ENCODE measurements at places on chromosomes 16 and 17. TPM values are rescaled to one million over a fixed set of nuclear protein-coding genes. Genes with fewer than 3 reads are reported as not detected.

Gene LASP1
- 92.4 TPM for polyA plus RNA-seq

Gene ARMC5
- polyA plus RNA-seq: 8.9 TPM

Gene PPY
- 0.50 TPM for polyA plus RNA-seq

Gene KRT40
- polyA plus RNA-seq: 9.3 TPM

GRCh38 chr17:82435601-82436583 lies 14.7 kb downstream of the CYBC1 start:
- DNase-seq: no peak

DNA sequence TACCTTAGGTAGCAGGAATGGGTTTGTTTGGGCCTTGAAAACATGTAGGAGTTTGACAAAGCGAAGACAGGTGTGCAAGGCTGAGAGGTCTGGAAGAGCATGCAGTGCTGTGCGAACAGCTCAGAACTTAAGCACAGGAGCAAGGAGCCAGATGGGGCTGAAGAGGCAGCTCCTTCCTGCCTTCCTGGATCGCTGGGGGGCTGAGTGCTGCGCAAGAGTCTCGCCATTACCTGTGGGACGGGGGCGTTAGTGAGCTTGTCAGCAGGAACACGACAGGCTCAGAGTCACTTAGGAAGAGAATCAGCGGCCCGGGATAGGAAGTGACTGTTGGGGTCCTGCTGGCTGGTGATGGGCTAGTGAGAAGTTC lies 464 bp upstream of the MRM1 start:
- DNase-seq: no peak

DNA sequence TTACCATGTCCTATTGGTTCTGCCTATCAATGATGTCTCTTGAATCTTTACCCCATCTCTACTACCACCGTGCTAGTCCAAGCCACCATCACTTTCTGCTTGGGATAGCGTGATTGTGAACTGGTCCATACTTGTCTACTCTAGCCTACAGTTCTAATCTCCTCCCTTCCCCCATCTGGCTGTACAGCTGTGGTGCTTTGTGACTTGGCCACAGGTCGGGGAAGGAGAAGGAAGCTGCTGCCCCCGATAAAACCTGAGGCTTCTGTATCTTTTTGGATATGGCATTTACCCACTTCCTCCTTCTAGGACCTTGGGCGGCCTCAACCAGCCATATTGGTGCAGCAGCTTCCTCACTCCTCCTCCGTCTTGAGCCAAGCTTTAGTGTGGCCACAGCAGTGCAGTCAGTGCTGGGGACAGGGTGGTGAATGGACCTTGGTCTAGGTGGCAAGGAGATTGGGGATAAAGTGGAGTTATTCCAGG lies 314 bp upstream of the ITGA2B start:
- DNase-seq: no peak

- DNase-seq: no peak
Observed at GRCh38 chr17:61150686-61151299, 248.8 kb upstream of the TBX2 start.

DNA sequence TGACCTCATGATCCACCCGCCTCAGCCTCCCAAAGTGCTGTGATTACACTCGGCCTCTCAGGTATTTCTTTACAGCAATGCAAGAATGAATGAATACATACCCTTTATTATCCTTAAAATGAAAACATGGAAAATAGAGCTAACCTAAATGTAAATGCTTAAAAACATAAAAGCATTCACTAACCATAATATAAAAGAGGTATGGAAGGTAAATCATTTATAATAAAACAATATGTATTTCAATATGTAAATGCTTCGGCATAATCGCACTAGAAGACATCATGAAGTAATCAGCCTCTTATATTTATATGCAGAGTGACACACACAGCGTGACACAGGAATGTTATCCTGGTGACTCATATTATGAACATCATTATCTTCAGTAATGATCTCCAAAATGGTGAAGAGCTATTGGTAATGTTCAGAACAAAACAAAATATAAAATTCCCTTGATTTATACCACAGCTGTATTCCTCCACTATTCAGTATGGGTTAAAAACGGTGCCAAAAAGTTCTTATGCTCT lies 53.9 kb downstream of the AIPL1 start:
- DNase-seq: no peak

DNA sequence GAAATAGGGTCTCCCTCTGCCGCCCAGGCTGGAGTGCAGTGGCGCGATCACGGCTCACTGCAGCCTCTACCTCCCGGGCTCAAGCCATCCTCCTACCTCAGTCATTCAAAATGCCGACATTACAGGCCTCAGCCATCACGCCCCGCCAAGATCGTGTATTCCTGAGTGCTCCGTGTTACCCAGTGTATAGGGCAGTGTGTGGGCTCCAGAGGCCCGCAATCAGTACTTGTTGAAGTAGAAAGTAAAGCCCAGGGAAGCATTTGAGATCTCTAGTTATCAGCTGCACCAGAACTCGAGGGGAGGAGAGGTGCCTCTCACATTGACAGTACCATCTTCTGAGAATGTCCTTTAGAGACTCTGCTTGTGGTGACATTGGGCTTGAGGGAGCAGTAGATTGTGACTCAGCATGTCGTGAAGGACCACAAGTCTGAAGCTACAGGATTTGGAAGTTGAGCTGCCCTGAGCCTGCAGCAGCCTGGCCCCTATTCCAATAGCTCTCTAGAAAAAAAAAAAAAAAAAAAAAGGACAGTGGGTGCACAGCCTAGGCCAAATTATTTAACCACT lies 1.1 kb upstream of the PRPSAP1 start:
- DNase-seq: no peak

- peak; percentile 85 for DNase-seq
Observed at GRCh38 chr16:84599521-84600202, 18.2 kb downstream of the COTL1 start.

GRCh38 chr17:7882629-7883028 lies 6.0 kb upstream of the CHD3 start:
- DNase-seq: no peak

DNA sequence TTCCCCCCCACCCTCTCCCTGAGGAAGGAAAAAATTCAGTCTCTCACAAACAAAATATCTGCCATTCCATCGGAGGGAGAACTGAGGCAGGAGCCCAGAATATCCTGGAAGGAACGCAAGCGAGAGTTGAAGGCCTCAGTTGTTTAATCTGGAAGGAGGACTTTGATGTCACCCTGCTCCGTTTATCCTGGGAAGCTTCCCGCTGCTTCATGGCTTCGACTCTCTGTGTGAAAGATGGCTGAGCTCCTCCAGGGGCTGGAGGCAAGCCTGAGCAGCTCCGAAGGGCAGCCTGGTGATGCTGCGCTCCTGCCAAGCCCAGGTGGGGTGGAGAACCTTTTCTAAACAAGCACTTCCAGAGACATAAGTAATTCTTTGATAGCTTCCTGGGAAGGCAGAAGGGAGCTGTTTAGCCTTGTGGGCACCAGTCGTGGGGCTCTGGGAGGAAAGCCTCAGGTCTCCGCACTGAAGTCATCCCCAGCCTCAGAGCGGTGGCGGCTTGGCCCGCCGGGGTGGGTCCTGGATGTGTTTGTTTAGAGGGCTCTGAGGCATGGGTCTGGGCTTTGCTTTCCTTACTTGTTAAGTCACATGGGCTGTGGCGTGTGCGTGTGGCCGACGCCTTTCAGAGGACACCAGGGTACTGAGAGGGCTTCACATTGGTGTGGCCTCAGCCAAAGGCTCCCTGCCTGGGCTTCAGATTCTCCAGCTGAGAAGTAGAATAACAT lies 7.9 kb downstream of the NKD1 start:
- DNase-seq: no peak

GRCh38 chr17:31649302-31649701 lies 209.7 kb downstream of the COPRS start:
- DNase-seq: no peak

DNA sequence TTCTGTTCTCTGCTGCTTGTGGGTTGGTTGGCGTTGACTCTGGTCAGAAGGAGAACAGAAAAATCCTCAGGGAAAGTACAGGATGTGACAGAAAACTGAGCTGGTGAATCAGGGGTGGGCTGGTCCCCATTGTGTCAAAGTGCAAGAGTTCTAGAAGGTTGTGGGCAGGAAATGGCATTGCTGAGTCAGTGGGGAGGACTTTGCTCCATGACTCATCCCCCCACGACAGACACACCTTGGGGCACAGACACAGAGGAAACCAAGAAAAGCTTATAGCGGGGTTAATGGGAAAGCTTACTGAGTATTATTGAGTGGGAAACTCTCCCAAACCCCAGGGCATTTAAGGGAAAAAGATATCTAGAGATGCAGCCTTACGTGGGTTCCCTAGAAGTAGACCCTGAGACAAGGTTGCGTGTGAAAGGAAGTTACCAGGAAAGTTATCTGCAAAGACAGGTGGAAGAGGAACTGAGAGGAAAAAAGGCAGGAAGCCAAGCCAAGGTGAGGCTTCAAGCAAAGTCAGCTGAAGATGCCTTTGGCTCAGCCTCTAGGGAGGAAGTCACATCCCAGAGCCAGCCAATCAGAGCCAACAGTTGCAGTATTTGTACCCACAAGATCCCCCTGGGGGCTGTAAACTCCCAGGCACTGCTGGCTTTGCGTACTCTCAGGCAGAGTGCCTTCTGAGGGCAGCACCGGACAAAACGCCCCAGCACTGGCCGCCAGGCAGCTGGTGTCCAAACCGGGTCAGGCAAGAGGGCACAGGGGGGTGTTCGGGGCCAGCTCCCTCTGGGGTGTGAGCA lies 86.4 kb downstream of the FOXL1 start:
- no peak for DNase-seq

DNA sequence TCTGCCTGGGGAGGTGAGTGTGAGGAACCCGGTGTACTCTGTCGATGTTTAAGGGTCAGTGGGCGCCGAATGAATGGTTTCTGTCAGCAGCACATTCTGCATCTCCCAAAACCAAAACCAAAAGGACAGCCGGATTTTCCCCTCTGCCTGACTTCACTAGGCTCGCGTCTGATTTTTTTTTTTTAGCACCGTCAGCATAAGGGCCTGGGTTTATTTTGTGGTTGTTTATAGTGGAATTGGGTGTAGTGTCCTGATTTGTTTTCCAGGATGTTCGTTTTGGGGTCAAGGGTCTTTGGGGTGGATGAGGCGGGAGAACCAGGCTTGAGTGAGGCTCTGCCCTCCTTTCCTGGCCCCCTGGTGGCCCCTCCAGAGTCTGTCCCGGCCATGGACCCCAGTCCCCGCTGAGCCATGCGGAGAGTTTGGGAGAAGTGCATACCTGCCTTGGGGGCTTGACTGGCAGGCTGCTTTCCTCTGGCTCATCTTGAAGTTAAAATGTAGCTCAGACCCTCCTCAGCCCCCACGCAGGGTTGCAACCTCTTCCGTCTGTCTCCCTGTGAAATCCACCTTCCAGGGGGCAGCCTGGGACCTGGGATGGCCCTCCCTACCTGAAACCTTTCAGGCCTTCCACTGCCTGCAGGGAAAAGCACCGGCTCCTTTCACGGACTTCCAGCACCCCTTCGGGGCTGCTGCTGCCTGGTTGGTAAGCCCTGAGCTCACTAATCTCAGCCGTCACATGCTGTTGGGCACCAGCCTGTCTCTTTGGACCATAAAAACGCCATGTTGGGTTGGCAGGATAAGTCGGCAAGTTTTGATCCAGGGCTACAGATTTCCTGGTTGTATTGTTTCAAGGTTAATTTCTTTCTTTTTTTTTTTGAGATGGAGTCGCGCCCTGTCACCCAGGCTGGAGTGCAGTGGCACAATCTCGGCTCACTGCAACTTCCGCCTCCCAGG lies 60.2 kb downstream of the JPH3 start:
- no peak for DNase-seq

GRCh38 chr16:85676466-85676865 lies 12.3 kb downstream of the GINS2 start:
- DNase-seq: no peak

DNA sequence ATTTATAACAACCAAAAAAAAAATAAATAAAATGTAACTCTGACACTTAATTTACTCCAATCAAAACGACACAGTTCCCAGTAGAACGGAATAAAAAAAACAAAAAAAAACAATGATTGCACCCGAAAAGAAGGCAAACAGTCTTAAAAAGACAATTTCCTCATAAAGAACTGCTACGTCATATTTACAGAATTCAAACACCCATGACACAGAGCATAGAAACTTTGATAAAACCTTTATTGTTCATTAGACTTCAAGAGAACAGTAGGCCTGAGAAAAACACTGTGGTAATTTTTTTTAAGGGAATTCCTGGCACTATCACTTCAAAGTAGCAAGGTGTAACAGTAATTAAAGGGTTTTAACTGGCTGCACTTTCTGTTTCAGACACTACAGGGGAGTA lies 26.1 kb downstream of the FAM222B start:
- no peak for DNase-seq

GRCh38 chr16:90008708-90009145 lies 10.5 kb downstream of the DBNDD1 start:
- DNase-seq: no peak

- DNase-seq: no peak
Observed at GRCh38 chr17:44581868-44582267, 24.6 kb downstream of the FZD2 start.

DNA sequence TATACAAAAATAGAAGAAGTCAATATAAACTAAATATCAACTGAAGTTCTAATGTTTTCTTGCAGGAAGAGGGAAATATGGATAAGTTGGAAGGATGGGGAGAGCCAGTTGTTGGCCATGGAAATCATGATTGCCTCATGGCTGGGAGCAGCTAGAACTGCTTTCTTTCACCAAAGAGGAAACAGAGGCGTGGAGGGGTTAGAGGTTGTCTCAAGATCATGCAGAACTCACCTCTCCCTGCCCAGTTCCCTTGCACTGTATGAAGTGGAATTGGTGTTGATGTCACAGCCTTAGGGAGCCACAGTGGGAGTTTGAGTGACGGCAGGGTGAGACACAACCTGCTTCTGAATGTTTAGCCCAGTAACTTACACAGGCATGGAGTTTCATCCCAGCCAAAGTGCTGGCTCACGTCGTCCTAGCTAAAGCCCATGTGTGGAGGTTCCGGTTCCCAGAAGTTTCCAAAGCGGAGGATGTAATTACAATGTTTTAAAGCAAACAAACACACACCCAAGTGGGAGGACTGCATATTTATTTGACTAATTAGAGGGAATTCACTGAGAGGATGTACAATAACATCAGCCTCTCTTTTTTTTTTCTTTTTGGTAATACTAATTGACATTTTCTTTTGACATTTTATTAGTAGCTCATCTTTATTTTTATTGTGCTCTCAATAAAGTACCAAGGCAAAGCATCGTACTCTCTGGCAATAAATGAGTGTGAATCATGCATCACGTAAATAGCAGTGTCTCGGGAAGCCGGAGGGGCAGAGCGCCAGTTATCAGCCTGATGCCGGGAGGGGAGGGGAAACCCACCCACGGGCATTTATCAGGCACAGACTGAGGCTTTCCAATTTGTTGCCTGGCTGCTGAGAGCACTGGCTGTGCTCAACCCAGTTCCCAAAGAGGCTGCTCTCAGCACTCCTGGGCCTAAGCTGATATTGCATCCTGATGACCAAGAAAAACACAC lies 118.7 kb upstream of the CDH5 start:
- DNase-seq: peak; percentile 82

DNA sequence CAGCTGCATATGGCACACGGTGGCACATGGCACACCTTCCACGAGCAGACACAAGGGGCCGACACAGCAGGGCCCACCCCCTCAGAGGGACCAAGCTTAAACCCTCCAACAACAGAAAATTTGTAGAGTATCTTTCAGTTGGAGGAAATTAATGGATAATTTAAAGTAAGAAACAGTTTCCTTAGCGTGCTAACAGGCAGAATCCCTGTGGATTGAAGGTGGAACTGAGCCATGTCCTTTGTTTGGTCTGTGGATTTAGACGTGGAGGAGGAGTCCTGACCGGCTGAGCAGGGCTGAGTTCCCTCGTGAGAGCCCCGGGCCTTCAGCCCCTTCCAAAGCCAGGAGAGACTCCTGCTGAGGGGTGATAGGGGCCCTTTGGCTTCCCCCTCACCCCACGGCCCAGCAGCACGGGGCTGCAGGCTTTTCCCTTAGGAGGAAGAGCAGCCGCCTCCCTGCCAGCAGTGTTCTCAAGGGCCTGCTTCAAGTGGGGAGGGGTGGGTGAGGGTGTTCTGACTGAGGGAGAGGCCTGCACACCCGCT lies 1.4 kb upstream of the CYB561 start:
- peak; percentile 52 for DNase-seq

Measured in muscle of leg (tissue), 16 donors.